ENCODE measurements at places on chromosomes 16 and 17.
A peak's percentile ranks its signal among the peaks of the same experiment; 100 is the strongest.

DNA sequence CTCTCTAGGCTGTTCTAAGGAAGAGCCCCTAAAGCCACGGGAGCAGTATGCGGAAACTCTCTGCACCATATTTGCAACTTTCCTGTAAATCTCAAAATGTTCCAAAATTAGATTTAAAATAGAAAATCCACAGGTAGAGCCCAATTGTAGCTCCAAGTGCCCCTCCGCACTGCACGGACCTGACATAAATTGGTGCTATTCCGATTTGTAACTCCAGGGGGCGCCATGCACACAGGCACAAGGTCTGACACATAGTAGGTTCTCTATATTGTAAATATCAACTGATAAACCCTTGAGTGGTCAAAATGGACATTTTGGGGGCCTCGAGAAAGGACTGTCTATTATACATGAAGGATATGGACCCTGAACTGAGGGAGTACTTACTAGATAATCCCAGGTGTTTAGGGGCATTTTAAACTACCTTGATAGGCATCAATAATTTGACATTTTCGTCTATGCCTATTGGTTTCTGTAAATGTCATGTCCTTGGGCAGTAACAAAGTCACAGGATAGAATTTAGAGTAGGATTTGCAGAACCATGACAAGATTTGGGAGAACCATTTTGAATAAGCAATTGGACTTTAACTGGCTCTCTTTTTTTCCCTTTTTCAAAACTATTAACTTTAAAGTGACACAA lies 36.6 kb upstream of the TMEM132E start:
- H3K36me3 ChIP-seq: no peaks in the 10 kb centered on the region
- no peaks in the 10 kb centered on the region for H3K27me3 ChIP-seq
- no peak overlapping the region for H3K4me3 ChIP-seq
- H3K4me1 ChIP-seq: no peaks in the 10 kb centered on the region
- H3K27ac ChIP-seq: no peak overlapping the region
- peak; percentile 26 for DNase-seq

- no peak overlapping the region for H3K4me3 ChIP-seq
- peaks cover 8% of the 10 kb centered on the region for H3K4me1 ChIP-seq
- H3K27me3 ChIP-seq: peaks cover 12% of the 10 kb centered on the region
- no peak for DNase-seq
- no peak overlapping the region for H3K27ac ChIP-seq
- H3K36me3 ChIP-seq: no peaks in the 10 kb centered on the region
Measured at GRCh38 chr17:38577244-38577643, 28.5 kb downstream of the SRCIN1 start.

DNA sequence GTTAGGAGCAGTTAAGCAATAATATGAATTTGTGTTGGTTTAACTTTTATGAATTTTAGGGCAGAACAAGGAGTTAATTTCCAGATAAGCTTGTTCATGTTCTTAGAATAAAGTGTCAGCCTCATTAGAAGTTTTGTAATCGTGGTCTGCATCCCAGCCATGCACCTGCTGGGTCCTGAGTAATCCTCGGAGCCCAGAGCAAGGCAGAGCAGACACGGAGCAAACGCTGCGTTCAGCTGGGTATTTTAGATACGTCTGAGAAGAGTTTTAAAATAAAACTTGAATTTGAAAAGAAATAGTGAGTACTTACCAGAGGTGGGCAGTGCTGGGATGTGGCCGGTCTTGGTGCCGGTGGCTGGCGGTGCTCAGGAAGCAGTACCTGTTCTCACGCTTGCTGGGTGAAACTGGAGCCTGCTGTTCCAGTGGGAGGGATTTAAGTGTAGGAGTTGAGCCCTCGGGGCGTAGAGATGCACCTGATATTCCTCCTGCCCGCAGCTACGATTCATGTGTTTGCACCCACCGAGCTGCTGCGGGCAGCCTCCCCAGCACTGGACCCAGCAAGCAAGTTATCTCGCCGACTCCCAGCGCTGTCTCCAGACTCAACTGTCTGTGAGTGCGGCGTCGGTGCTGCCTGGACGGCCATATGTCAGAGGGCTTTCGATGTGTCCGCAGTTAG lies at the start of gene ZNF750:
Gene ZNF750, minus strand, starts transcription at position 406 of the 676 bp plus-strand sequence. CDS start 7,568 bp downstream, outside the sequence.
- no peaks in the 10 kb centered on the region for H3K36me3 ChIP-seq
- H3K27me3 ChIP-seq: no peaks in the 10 kb centered on the region
- H3K4me1 ChIP-seq: peaks cover 20% of the 10 kb centered on the region
- H3K4me3 ChIP-seq: no peak within 1 kb of the TSS
- DNase-seq: peak; percentile 74

DNA sequence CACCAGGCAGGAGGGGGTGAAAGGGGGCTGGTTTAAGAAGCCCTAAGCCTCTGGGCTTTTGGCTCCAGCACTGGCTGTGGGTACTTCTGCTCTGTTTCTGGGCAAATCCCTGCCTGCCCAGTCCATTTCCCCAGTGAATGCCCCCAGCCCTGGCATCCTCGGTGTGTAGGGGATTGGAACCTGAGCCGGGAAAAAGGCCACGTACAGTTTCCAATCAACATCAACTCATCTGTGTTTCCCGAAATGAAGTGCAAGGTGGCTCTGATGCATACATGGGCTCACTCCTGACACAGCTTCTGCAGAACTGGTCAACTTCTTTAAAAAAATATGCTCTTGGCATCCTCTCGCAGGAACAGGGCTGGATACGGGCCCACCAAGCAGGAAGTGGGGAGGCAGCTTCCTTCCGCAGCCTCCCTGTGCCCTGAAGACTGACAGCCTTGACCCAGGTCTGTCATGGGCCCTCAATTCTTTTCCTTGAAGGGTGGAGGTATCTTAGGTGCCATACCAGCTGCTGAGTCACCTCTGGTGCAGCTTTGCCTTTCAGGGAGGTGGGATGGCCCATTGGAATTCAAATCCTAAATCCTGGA lies 73.3 kb downstream of the N4BP1 start:
- no peak overlapping the region for H3K4me3 ChIP-seq
- no peak for DNase-seq
- peaks cover 7% of the 10 kb centered on the region for H3K36me3 ChIP-seq
- H3K4me1 ChIP-seq: peaks cover 48% of the 10 kb centered on the region

- H3K4me1 ChIP-seq: no peaks in the 10 kb centered on the region
- no peaks in the 10 kb centered on the region for H3K36me3 ChIP-seq
- DNase-seq: no peak
- H3K4me3 ChIP-seq: no peak overlapping the region
- H3K27me3 ChIP-seq: no peaks in the 10 kb centered on the region
- no peak overlapping the region for H3K27ac ChIP-seq
Measured at GRCh38 chr16:47815655-47816054, 340.1 kb downstream of the ABCC12 start.

DNA sequence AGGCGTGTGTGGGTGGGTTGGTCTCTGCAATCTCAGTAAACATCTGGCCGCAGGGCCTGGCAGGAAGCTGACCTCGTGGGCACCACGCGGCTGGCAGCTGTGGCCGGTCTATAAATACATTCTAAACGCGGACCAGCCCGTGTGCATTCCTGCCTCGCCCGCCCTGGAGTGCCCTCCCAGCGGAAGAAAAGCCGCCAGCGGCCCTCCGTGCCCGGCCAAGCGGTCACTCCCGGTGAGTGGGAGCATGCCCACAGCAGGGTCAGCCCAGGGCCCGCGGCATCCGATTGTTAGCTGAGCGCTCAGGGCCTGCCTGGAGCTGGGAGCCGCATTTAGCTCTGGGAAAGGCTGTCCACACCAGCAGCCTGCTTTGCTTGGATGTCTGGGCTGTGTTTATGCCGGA lies 10.3 kb downstream of the ZNF469 start:
- no peaks in the 10 kb centered on the region for H3K27me3 ChIP-seq
- peaks cover 7% of the 10 kb centered on the region for H3K4me1 ChIP-seq
- H3K27ac ChIP-seq: no peak overlapping the region
- DNase-seq: peak; percentile 16
- H3K36me3 ChIP-seq: no peaks in the 10 kb centered on the region

- DNase-seq: no peak
- H3K27ac ChIP-seq: peak overlapping the region; percentile 24
- no peaks in the 10 kb centered on the region for H3K27me3 ChIP-seq
Measured at GRCh38 chr17:66775271-66775670, 59.6 kb upstream of the CACNG5 start.

- H3K4me3 ChIP-seq: no peak overlapping the region
- no peaks in the 10 kb centered on the region for H3K36me3 ChIP-seq
- H3K4me1 ChIP-seq: peaks cover 49% of the 10 kb centered on the region
- H3K27ac ChIP-seq: peak overlapping the region; percentile 75
- peak; percentile 57 for DNase-seq
Measured at GRCh38 chr17:37490638-37491614, 1.2 kb downstream of the DUSP14 start.

DNA sequence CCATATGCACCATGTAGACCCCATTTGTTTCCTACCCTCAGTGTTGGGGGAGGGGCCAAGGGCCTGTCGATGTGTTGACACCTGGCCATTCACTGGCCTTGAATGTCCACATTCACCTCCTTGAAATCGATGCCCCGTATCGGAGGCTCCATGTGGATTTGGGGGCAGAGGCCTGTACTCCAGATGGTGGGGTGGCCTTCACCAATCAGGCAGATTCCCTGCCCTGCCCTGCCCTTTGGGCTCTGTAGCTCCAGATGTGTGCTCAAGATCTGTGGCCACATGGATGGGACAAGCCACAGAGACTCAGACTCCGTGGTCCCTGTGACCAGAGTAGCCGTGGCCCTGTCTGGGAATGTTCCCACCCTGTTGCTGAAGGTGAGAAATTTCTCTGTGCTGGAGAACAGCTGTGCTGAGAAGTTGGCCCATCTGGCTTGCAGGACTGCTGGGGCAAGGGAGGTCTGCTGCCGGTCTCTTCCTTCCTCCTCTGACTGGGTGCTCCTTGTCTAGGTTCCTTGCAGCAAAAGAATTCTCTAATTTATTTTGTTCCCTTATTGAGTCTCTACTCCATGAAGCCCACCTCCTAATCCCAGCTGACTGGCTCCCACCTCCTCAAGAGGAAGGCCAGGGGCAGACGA lies 221.3 kb downstream of the SEC14L1 start:
- DNase-seq: no peak
- H3K4me3 ChIP-seq: no peak overlapping the region
- peaks cover 26% of the 10 kb centered on the region for H3K4me1 ChIP-seq

GRCh38 chr16:59169168-59169567 lies 435.1 kb upstream of the GOT2 start:
- H3K27me3 ChIP-seq: no peaks in the 10 kb centered on the region
- DNase-seq: no peak
- no peaks in the 10 kb centered on the region for H3K4me1 ChIP-seq
- no peak overlapping the region for H3K4me3 ChIP-seq
- H3K36me3 ChIP-seq: no peaks in the 10 kb centered on the region
- no peak overlapping the region for H3K27ac ChIP-seq

DNA sequence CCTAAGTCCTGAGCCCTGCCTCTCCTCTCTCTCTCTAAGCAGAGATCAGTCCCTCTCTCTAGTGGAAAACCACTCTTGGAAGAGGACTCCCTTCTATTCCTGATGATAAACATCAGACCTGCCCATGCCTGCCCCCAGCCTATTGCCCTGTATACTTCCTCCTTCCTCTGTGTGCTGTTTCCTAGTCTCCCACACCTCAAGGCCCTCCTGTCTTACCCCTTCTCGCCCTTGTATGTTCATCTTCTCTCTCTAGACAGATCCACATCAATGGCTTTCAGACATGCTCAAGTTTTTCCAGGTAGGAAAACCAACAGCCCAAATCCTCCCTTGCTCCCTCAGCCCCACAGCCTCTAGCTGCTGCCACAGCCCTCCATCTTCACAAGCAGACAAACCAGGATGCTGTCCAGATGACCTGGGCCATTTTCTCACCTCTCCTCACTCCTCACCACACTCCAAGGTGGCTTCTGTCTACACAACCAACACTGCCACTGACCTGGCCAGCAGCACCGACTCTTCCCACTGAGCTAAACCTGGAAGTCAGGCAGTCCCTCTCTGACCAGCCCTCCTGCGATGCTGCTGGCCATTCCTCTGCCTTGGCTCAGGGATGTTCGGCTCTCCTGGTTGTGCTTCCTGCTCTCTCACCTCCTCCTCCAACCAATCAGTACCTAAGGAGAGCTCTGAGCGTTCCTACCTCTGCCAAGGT lies 36.3 kb downstream of the MARF1 start:
- H3K27ac ChIP-seq: no peak overlapping the region
- H3K4me1 ChIP-seq: no peaks in the 10 kb centered on the region
- no peak overlapping the region for H3K4me3 ChIP-seq
- H3K27me3 ChIP-seq: no peaks in the 10 kb centered on the region
- DNase-seq: no peak

DNA sequence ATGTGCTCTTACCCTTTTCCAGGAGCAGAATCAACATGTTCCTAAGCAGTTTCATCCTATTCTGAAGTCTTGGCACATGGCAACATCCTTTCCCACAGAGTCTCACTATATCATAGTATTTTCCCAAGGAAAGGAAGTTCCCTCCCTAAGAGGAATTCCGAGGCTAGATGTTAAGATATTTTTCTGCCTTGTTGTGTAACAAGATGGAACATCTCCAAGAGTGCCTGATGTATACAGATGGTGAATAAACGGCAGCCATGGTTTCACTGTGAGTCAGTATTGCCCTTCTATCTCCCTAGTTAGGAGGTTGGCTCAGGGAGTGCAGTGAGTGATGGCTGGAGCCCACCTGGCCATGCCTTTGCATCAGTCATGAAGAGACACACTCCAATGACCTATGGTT lies 48.2 kb downstream of the SPACA3 start:
- H3K27ac ChIP-seq: no peak overlapping the region
- no peaks in the 10 kb centered on the region for H3K4me1 ChIP-seq
- H3K4me3 ChIP-seq: no peak overlapping the region
- no peak for DNase-seq
- no peaks in the 10 kb centered on the region for H3K36me3 ChIP-seq

DNA sequence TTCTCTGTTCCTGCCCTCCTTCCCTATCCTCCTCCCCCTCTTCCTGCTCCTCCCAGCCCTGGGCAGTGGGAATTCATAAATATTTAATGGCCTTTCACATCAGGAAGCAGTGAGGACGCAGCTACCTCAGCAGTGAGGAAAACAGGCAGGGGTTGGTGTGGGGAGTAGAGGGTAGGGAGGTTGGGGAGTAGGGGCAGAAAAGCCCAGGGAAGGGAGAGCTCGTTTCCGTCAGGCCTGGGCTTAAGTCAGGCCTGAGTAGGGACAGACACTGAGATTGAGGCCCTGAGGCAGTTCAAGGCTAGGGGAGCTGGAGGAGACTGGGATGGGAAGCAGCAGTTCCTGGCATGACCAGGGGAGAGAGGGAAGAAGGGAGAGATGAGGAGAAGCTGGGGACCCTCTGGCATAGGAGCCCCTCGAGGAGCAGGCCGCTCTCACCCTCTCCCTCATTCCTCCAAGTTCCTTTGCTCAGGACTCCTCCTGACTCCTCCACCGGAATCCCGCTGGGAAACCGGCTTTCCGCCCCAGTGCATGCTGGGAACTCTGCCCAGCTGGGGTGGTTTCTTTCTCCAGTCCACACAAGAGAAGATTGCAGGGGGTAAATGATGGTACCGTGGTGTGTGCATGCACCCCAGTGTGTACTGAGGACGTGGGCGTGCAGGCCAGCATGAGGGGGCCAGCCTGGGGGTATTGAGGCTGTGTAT lies 6.2 kb downstream of the SAMD14 start:
- H3K4me1 ChIP-seq: peaks cover 8% of the 10 kb centered on the region
- H3K27me3 ChIP-seq: no peaks in the 10 kb centered on the region
- DNase-seq: peak; percentile 61
- H3K4me3 ChIP-seq: no peak overlapping the region
- no peak overlapping the region for H3K27ac ChIP-seq
